ENCODE measurements at places on chromosomes 12 and 14.

GRCh38 chr12:118571730-118572129 lies 195.4 kb downstream of the SUDS3 start:
- DNase-seq = no peak

DNA sequence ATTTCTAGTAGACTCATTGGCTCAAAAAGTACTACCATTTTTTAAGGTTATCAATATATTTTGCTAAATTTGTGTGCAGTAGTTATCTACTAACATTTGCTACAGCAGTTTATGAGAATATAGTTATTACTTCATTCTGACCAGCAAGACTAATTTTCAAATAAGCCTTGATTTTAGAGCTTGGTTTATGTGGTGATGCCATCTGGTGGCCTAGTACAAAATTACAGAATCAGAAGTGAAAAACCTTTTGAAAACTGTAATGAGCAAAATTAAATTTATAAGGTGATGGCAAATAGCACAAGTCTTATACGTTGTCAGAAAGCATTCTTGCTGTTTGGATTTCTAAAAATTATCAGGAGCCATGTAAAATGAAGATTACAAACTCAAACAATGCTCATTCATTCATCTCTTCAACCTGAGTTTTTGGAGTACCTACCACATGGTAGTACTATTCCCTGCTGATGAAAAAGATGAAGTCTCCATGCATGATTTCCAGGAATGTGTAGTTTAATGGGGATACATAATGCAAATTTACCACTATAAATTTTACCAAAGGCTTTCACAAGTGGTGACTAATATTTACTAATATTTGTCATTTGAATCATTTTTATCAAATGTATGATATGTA lies 51.0 kb downstream of the MAGOHB start:
- DNase-seq = peak; percentile 15

DNA sequence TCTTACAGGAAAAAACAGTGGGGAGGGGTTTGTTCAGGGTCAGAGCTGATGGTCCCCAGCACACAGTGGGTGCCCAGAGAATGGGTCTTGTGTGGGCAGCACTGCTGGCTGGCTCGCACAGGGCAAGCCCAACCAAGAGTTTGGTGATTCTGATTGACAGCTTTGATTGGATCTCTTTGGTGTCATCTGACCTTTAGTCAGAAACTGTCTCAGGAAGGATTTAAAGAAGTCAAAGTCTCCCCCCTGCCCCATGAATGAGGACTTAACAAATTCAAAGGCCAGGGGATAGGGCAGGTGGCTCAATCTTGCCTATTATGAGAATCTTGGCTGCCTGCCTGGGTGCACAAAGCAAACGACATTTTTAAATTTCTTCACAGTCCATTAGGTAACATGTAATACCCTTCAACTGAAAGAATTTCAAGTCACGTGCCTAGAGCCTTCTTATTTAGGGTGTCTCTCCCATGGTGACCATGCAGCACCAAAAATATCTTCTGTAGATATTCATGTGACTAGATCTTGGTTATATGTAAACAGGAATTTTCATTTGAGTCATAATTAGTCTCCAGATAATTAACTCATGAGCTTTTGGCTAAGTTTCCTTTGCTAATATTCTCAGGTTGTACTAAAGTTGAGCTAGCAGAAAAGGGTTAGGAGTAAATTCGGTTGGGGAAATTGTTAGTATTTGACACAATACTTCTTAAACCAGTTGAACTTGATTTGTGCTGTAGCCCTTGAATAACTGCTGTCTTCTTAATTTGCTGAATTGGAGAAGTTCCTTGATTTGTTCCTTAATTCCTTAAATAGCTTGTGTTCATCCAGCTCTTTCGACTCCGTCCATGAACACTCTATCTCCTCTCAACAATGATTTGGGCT lies 54.5 kb upstream of the HECTD1 start:
- DNase-seq = no peak

- no peak for DNase-seq
These were observed 46.1 kb upstream of the OTOGL start for GRCh38 chr12:80053051-80053790.

- no peak for DNase-seq
These were observed 157.6 kb upstream of the PDE3A start for GRCh38 chr12:20210621-20211215.

- no peak for DNase-seq
These were observed 107.5 kb downstream of the ADGRD1 start for GRCh38 chr12:131061041-131061806.

DNA sequence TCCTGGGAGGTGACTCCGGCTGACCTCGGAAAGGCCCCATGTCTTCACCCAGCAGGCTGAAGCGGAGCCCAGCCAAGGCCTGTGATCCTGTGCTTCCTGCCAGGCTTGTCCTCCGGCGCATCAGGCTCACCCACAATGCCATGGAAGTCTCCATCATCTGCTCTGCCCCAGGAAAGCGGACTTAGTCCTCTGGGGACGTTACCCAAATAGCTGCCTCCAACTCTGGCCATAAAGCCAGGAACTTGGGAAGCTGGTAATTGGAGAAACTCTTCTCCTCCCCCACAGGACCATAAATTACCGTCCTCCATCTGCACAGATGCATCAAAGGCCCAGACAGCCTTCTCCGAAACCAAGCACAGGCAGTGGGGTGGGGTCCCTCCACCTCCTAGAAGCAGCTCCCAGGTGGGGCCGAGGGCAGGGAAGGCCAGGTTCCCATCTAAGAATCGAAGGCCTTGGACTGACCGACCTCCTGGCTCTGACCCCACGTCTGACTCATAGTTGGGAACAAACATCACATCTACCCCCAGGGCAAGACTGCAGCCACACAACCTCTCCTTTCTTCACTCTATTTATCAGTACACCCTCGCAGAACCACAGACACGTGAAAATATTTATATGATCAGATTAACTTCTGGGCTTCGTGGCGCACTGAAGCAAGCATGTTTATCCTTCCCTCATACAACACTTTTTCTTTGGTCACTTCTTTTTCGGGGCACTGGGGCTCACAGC lies 56.4 kb downstream of the PITPNM2 start:
- DNase-seq = no peak

DNA sequence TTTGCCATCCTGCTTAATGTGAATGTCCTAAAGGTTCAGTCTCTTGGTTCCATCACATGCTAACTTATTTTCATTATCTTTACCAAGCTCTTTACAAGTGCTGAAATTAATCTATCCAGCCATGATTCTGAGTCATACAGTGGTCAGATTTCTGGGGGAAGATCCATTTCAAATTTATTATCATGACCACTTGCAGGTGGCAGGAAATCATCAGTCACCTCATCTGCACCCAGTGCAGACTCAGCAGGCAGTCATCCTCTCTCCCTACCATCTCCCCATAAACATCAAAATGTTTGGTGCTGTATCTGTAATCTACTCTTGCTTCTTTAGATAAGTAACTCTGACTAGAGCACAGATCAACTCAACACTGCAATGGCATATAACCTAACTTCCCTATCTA lies 23.5 kb downstream of the ATG14 start:
- no peak for DNase-seq

DNA sequence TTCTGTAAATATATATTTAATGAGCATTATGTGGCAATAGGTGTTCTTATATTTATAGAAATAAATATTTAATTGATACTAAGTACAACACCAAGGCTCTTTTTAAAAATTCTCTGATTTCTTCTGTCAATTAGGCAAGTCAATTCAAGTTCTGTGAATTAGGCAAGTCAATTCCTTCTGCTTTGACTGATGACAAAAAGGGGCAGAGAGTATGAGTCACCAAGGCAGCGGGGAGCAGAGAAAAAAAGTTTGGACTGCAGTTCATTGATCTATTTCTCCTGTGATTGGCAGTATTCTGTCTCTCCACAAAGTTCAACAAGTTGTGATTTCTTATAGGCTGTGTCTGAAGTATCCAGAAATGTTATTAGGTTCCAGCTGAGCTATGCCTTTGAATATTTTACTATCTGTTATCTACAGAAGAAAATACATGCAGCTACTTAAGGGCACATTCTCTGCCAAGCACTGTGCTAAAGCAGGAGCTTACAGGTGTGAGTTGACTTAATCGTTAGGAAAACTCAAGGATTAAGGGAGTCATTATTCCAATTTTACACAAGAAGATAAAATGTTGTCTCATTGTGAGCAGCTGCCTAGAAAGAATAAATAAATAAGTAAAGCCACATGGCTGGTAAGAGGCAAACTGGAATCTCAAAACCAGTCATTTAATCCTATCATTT lies 206.4 kb upstream of the ALG10B start:
- no peak for DNase-seq

- no peak for DNase-seq
These were observed 158.0 kb downstream of the RIMBP2 start for GRCh38 chr12:130557886-130558765.

DNA sequence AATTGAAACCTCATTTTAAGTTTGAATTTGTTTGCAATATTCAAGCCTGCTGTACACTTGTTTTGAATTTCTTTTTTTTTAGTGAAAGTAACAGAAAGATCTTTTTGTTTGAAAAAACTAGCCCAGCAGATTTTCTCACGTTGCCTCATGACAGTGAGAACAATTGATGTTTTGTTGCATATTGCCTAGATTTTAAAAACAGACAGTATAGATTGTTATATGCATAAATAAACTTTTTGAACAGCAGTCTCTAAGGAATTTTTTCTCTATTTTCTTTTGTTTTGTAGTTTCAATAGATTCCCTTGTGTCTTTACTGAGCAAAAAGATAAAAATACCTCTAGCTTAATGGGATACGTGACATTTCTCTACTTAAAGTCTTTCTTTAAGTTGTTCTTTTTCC lies 15.4 kb downstream of the OR6C6 start:
- no peak for DNase-seq

- DNase-seq = peak; percentile 78
These were observed 1.3 kb downstream of the GPR137C start for GRCh38 chr14:52553671-52554575.

DNA sequence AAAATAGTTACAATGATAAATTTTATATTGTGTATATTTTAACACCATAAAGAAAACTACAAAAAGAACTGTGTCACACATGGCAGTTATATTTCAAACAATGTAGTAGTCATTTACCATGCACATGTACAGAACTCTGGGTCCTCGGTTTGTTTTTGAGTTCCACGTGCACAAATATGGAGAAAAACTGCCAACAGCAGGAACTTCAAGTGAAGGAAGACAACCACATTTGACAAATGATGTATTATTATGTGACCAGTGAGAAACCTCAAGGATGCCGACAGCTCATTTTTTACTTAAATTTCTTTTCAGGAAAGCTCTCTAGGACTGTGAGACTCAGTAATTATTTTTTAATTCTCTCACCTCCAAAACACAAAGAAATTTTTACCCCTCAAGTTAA lies 244.2 kb upstream of the USP15 start:
- DNase-seq = no peak

DNA sequence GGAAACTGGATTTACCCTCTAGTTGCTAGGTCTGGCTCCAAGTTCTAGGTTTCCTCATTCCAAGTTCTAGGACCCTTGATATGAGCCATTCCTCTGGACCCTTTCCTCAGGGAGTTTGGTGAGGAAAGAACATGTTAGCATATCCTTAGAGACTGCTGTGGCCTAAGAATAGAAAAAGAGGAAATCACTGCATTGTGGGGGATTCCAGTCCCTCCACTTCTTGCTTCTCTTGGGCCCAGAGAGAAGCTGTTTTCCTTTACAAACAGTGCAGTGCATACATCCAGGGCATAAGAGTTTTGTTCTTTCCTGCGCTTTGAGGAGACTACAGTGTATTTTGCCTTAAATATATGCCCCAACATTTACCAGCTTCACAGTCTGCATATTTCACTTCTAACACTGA lies 59.0 kb downstream of the LLPH start:
- DNase-seq = no peak

DNA sequence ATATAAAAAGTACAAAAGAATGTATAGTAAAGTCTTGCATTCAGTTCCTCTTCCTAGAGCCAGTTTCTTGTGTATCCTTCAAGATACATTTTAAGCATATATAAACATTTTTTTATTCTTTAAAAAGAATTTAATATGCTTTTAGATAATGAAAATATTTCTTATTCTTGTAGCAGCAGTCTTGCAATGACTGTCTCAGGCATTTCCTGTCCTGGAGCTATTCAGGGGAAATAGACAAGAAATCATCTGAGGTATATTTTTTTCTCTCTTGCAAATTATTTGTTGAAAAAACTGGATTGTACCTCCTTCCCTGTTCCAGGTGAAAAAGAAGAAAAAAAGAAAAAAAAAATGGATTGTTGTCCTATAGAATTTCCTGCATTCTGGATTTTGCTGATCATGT lies 17.0 kb upstream of the ERBB3 start:
- DNase-seq = no peak

GRCh38 chr14:22977684-22978486 lies 4.5 kb downstream of the AJUBA start:
- no peak for DNase-seq

- DNase-seq = no peak
These were observed 61.4 kb downstream of the VWF start for GRCh38 chr12:6062757-6063735.

DNA sequence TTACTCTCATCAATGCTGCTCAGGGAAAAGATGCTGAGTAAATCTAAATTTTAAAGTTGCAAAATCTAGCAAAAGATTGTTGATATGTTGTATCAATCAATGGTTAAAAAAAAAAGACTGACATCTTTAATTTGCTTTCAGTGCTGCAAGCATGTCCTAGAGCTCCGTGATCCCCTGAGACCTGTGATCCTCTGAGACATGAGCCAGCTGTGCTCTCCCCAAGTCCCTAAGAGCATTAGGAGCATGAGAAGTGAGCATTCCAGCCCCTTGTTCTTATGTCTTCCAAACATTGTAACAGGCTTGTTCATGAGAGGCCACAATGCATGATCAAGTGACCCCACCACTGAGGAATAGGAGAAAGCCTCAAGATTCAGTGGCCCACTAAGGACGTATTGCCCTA lies 116.6 kb downstream of the DAD1 start:
- no peak for DNase-seq

DNA sequence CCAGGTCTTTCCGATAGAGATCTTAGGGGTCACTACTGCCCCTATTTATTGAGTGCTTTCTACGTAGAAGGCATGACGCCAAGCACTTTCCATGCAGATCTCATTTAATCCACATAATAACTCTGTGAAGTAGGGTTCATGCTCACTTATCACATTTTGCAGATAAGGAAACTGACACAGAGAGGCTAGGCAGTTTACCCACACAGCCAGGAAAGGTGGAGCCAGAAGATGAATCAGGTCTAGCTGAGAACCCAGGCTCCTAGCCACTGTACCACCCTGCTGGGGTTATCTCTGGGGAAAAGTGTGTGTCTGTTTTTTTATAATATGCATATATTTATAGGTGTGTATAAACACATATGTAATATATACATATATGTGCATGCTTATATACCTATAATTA lies 83.6 kb downstream of the KSR2 start:
- no peak for DNase-seq

- DNase-seq = no peak
These were observed at the start of gene HRK for GRCh38 chr12:116881325-116881876. HRK (minus strand) TSS chr12:116881441; CDS start chr12:116881307, 134 bp downstream.

DNA sequence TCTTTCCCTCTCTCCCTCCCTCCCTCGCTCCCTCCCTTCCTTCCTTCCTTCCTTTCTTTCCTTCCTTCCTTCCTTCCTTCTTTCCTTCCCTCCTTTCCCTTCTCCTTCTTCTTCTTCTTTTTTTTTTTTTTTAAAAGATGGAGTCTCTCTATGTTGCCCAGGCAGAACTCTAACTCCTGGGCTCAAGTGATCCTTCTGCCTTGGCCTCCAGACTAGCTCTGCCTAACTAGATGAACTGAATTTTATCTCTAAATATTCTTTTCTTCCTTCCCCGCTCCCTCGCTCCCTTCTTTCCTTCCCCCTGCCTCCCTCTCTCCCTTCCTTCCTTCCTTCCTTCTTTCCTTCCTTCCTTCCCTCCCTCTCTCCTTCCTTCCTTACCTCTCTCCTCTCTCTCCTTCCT lies 170.5 kb upstream of the LHX5 start:
- DNase-seq = no peak
